ENCODE measurements at places on chromosomes 5 and 9.

- no peak for DNase-seq
Measured at GRCh38 chr9:96137671-96138429, 164.1 kb downstream of the HSD17B3 start.

GRCh38 chr5:148791696-148792095, 34.7 kb upstream of the ADRB2 start:
- peak; percentile 43 for DNase-seq

GRCh38 chr9:127116957-127117356, 5.5 kb downstream of the ANGPTL2 start:
- DNase-seq: peak; percentile 24

DNA sequence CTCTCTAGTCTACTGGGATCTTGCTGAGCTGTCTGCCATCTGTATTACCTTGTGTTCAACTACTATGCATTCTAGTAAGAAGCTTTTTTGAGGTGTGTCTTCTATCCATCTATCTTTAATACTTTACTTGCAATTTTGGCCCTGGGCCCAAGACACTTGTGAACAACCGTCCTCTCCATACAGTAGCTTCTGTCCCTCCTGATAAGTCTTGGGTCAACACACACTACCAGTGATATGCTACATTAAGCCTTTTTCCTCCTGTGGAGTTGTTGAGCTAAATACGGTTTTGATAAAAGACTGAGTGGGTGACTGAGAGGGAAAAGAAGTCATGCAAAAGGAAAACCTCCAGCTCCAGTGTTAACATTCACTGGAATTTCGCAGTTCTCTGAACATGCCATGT, 133.3 kb upstream of the PCA3 start:
- no peak for DNase-seq

DNA sequence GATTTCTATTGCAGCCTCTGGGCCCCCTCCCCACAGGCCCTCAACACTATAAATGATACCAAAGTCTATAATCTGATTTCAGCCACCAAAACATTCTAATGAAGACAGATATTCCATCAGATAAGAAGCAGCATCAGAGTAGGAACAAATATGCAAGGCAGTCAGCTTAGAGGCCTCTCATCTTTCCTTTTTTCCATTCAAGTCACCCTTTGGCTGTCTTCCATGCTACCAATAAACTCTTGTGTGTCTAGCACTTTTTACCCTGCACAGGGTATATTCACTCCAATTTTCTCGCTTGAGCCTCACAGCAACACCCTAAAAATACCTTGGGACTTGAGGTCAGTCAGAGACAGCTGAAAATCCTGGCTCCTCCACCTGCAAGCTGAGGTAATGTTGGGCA, 193.7 kb downstream of the BRINP1 start:
- DNase-seq: no peak

DNA sequence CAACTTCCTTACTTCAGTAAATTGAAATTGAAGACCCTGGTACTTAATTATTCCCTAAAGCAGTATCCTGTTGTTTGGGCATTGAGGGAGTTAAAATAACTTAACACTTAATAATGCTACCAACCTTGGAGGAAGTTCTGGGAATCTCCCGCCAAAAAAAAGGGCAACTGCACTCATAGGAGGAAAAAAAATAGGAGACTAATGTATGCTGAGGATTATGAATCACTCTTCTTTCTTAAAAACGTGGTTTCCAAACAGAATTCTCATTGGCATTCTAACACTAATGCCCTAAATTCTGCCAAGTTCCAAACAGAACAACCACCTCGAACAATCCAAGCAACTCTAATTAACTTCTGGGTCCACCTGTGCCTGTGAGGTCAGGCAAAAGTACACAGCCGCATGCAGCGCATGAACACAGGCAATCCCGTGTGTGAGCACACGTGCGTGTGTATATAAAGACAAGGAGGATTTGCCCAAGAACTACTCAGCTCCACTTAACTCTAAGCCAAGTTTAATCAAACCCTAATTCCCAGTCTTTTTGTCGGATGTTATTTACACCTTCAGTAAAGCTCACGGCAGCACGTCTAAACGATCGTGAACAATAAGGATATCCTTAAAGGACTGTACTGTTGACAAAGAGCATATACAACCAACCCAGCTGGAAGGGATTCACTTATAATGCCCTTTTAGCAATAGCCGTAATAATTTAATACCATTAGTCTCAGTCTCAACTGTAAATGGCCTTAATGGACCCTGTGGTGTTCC, 78.4 kb downstream of the EBF1 start:
- DNase-seq: no peak

DNA sequence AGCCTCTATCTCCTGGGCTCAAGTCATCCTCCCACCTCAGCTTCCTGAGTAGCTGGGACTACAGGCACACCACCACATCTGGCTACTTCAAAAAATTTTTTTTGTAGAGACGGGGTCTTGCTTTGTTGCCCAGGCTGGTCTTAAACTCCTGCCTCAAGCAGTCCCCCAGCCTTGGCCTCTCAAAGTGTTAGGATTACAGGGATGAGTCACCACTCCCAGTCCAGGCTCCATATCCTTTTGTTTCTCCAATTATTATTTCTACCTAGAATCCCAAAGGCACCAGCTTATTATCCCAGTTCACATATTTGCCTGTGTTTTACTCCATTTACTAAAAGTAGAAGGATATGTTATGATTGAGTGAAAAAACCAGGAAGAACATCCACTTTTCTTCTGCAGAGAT, 84.9 kb downstream of the TEK start:
- no peak for DNase-seq

- DNase-seq: no peak
Measured at GRCh38 chr5:111756581-111757354, at the start of gene NREP. TSS of gene NREP (minus strand) at chr5:111757194. CDS start at chr5:111755772, 1,422 bp downstream.

DNA sequence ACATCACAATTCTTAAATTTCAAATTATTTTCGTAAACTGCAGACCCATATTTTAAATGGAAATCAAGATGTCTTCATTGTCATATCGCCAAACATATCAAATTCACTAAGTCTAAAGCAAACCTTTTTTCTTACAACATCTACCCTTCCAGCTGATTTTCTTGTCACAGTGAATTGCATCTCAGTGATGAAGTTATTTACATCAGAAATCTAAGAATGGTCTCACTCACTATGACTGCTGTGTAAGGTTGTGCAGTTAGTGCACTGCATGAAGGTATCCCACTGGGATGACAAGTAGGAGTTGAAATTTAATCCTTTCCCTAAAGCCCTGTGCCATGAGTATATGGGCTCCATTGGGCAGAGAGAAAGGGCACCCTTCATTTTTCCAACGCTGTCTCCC, 399.4 kb upstream of the ITGA1 start:
- no peak for DNase-seq

DNA sequence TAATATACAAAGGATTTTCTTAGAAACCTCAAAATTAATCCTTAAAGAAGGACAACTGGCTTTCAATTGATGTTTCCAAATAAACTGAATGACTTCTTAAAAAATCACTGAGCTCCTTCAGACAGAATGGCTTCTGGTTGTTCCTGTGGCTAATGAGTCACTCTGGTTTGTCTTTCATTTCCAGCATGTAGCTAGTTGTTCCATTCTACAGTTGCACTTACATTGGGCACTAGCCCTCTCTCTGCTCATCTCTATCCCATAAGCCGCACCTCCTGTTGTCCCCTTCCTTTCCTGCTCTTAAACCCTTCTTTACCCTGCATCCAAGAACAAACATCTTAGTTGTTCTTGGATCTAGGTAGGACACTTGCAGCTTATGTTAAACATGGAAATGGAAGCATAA, 235.3 kb upstream of the HAPLN1 start:
- peak; percentile 8 for DNase-seq

DNA sequence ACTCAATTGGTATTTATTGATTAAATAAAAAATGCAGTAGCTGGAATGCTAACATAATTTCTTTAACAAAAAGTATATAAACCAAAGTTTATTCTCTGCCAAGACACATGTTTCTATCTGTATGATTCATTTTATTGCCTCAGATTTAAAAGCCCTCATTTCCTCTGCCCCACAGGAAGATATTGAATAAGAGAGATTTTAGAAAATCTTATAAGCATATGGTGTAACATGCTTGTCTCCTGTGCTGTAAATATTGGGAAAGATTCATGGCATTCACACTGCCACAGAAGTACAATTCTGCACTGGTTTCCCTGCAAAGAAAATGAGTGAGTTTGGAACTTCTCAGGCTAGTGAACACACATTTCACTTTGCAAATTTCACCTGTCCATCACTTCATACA, 134.9 kb upstream of the FBXL7 start:
- no peak for DNase-seq

GRCh38 chr9:129988607-129989361, 54.2 kb downstream of the FNBP1 start:
- no peak for DNase-seq

GRCh38 chr9:89740722-89741121, 135.9 kb downstream of the GADD45G start:
- DNase-seq: no peak

- DNase-seq: no peak
Measured at GRCh38 chr9:99103054-99103895, 1.6 kb upstream of the TGFBR1 start.

- DNase-seq: no peak
Measured at GRCh38 chr9:89049646-89050045, 58.4 kb downstream of the S1PR3 start.

DNA sequence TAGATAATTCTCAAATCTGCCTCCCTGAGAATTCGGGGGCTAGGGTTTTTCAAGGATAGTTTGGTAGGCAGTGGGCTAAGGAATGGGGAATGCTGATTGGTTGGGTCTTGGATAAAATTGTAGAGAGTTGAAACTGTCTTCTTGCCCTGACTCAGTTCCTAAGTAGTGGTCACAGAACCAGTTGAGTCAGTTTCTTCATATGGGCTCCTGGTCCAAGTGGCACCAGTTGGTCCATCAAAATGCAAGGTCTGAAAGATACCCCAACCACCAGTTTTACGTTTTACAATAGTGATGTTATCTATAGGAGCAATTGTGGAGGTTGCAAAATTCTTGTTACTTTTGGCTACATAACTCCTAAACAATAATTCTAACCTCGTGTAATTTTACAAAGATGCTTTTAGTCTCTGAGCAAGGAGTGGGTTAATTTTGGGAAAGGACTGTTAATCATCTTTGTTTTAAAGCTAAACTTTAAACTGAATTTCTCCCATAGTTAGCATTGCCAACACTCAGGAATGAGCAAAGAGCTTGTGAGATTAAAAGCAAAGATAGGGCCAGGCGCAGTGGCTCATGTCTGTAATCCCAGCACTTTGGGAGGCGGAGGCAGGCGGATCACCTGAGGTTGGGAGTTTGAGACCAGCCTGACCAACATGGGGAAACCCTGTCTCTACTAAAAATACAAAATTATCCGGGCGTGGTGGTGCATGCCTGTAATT, 7.7 kb downstream of the CDK7 start:
- DNase-seq: no peak

DNA sequence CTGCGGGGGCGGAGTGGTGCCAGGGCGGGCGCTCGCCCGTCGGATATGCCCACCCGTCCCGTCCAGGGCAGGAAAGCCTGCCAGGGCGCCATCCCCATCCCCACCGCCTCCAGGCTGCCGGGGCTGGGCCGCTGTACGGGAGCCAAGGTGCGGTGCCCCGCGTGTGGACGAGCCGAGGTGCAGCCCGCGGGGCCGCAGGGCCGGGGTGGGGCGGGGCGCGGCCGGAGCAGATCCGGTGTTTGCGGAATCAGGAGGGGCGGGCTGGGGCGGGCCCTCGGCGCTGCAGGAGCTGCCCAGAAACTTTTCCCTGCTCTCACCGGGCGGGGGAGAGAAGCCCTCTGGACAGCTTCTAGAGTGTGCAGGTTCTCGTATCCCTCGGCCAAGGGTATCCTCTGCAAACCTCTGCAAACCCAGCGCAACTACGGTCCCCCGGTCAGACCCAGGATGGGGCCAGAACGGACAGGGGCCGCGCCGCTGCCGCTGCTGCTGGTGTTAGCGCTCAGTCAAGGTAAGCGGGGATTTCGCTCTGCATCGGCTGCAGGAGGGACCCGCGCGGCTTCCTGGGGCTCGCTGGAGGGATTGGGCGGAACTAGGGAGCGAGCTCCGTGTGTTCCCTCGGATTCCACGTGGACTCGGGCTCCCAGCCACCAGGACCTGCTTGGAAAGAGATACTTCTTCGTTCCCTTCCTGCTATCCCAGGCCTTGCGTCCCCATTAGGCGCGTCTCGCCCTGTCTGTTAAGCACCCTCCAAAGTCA, at the start of gene ITGA2:
ITGA2 (plus strand) TSS at position 328 of the 756 bp plus-strand sequence; CDS start at position 445, 117 bp downstream.
- DNase-seq: peak; percentile 21

DNA sequence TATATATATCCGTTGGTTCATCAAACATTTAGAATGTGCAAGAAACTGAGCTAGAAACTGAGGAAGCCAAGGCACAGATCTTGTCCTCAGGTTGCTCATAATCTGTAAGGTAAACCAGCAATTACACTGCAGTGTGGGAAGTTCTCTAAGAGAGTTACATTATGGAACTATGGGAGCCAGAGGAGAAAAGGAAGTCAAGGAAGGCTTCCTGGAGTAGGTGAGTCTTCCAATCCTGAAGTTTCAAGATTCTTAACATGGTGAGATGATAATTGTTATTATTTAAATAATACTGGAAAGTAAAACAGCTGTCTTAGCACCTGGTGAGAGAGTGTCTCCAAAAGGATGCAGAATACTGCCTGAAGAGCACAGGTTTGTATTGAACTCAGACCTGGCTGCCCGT, 44.2 kb downstream of the PDE6A start:
- no peak for DNase-seq

DNA sequence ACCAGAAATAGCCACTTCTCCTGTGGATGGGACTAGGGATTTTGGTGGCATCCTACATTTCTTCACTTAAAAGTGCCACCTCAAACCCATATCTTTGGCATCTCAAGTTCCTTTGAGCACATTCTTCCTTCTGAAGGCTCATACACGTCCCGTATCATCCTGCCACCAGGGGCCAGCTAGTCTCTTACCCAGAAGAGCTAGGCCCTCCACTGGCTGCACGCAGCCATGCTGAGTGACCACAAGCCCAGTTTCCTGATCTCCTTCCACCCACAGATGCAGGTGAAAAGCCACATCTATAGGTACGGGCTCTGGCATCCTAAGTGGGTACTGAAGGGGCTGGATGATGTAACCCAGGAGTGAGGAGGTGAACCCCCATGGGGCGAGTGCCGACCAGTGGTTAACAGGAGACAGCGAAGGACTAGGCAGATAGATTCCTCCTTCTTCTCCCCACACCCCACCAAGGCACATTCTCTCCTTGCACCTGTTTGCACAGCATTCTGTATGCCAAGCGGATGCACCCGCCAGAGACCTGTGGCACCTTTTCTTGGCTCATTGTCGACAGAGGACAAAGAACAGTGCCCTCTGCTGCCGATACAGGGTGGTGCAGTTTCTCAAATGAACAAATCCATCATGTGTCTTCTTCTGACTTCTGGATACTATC, 14.4 kb upstream of the SCGB3A1 start:
- DNase-seq: peak; percentile 38

- no peak for DNase-seq
Measured at GRCh38 chr9:35598866-35599590, 6.0 kb upstream of the TESK1 start.

GRCh38 chr9:98171176-98171925, 21.1 kb downstream of the CORO2A start:
- no peak for DNase-seq

- DNase-seq: no peak
Measured at GRCh38 chr5:143788401-143788800, 23.6 kb upstream of the HMHB1 start.

GRCh38 chr9:113962396-113962795, 86.3 kb downstream of the ZNF618 start:
- DNase-seq: no peak

Data from RCC 7860 (cell line).